ENCODE measurements at places on chromosomes 5 and 9.

- DNase-seq = no peak
Observed at GRCh38 chr5:115262011-115262320, 711 bp downstream of the PGGT1B start.

DNA sequence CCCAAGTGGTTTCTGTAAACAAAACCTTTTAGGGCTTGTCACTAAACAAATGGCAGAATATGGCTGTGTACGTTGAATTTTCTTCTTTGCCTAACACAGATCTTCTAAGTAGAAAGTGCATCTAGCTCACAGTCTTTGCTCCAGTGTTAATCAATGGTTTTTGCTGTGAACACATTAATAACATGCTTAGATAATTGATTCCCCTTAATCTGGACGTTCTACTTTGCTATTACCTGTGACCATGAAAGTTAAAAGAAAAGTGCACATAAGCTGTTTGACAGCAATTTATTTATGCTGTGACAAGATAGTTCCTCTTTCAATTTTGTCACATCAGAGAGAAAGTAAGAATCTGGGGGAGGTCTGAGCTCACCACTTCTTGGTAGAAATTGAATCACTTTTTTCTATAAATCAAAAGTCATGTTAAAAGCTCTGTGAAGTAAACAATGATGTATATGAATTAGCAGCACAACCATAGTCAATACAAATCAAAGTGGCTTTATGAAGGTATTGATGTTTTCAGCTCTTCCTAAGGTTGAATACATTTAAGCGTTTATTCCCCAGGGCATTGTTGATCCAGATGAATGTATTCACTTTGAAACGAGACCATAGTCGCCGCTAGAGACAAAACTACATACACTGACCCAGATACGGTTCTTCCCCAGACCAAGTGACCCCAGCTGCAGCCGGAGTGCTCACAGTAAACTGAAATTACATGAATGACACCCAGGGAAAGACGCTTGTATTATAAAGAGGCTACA is 174.6 kb upstream of the ZNF608 start:
- no peak for DNase-seq

DNA sequence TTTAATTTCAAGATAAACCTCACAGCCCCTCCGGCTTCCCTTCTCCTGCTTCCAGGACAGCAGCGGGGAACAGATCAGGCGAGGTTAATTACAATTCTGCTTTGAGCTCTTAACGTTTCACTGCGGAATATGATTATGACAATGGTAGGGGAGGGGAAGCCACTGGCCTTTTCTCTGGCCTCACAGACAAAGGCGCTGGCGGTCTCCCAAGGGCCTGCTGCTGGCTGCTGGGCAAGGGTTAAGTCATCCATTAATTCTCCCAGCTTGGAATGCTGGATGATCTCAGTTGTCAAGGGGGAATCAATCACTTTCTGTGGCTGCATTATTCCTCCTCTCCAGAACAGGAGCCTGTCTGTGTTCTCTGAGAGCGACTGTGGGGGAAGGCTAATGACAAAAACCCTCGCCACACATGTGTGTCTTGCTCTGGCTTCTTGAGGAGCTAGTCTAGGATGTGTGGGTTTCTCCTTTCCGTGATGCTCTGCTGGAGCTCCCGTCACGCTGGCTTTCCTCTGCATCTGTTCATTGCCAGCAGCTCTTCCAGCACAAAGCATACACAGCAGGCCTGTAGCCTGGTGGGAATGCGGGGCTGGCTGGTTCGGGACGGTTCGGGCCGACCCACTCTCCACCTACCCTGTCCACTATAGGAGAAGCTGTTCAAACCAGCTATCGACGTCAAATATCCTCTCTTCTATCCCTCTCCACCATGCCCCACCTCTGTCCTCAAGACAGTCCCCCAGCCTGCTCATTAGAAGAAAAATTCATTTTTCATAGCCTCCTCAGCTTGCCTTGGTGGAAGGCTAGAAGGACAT is 82.8 kb downstream of the DCP2 start:
- DNase-seq = no peak

GRCh38 chr5:142235050-142235797 is 89.6 kb downstream of the SPRY4 start:
- DNase-seq = no peak

DNA sequence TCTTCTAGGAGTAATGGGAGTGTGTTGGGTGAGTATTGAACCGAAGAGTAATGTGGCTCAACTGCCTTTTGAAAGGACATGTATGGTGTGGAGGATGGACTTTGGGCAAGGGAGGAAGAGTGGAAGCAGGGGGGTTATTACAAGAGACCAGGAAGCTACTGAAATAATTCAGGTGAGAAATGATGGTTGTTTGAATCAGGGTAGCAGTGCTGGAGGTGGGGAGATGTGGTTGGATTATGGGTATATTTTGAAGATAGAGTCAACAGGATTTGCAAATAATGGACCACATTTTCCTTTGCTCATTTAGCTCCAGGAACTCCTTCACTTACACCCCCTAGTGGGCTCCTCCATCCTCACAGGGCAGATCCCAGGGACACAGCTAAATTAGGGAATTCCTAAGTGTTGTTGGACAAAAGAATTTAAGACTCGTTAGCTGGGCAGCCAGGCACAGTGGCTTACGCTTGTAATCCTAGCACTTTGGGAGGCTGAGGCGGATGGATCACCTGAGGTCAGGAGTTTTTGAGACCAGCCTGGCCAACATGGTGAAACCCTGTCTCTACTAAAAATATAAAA is 1.2 kb upstream of the SLC4A9 start:
- no peak for DNase-seq

- no peak for DNase-seq
Observed at GRCh38 chr5:52995914-52996313, 6.8 kb downstream of the ITGA2 start.

DNA sequence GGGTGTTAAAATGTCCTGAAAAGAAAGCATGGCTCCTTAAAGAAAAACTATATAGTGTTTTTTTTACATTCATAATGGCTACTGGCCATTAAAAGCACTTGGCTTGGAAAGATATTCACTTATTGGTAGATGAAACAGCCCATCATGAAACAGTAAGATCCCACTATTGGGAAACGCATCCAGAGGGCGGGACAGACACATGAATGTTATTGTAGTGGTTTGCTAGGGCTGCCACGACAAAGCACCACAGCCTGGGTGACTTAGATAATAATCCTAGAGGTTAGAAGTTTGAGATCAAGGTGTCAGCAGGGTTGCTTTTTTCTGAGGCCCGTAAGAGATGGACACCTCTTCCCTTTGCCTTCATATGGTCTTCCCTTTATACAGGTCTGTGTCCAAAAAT is 139.4 kb upstream of the ANKH start:
- no peak for DNase-seq

GRCh38 chr9:9998491-9999287 is 614.1 kb downstream of the PTPRD start:
- DNase-seq = no peak

- no peak for DNase-seq
Observed at GRCh38 chr9:1918622-1919021, 96.5 kb upstream of the SMARCA2 start.

DNA sequence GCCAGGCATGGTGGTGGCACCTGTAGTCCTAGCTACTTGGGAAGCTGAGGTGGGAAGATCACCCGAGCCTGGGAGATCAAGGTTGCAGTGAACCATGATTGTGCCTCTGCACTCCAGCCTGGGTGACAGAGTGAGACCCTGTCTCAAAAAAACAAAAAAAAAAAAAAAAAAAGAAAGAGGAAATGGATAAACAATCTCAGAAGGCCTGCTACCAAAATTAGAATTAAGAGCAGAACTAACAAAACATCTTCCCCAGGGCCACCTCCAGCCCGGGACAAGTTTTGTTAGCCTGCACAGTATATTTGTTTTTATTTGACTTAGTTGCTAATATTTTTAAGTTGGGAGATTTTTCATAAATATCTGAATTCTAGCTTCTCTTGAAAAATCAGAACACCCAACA is 23.1 kb downstream of the PAX5 start:
- DNase-seq = no peak

DNA sequence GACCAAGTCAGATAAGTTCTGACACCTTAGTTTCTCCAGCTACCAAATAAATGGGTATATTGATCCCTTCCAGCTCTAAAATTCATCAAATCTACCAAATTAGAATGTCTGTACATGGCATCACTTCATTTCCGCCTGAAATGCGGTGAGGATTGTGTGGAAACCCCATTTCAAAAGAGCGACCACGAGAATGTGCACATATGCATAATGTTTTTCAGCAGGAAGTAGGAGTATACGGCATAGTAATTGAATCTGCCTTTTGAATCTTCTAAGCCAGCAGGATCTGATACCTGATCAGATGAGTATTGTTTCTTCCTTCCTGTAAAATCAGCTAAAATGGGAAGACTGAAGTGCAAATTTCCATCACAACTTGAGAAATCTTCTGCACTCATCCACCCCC is 418.6 kb downstream of the TMEM38B start:
- no peak for DNase-seq

DNA sequence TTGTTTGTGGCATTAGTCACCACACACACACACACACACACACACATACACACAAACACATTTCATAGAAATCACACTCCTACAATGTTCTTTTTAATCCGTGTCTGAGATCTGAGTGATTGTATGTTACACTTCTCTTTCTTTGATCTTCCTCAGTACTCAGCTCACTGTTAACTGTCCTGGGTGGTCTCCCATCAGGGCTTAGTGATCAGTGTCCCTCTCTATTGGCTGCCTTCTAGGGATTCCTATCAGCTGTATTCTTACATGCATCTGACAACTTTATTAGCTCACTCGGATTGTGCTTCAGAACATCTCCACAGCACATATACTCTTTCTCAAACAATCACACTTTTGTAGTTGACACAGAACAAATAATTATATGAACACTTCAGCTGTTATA is 170.2 kb upstream of the POU5F2 start:
- no peak for DNase-seq

GRCh38 chr5:134749415-134749814 is 9.2 kb upstream of the DDX46 start:
- no peak for DNase-seq

DNA sequence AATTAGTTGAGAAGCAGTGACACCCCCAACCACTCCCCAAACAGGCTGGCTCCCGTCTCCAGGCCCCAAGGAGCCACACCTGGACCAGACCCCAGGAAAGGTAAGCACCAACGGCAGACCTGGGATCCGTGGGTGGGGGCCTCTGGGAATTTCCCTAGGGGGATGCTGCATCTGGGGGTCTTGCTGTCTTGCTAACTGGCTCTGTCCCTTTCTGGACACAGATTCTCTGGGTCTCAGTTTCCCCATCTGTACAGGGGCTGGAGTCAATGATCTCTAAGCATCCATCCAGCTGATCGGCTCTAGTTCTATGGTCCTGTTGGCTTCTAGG is 27.9 kb upstream of the IL17B start:
- DNase-seq = no peak

- DNase-seq = no peak
Observed at GRCh38 chr5:143471041-143471509, 67.6 kb upstream of the NR3C1 start.

DNA sequence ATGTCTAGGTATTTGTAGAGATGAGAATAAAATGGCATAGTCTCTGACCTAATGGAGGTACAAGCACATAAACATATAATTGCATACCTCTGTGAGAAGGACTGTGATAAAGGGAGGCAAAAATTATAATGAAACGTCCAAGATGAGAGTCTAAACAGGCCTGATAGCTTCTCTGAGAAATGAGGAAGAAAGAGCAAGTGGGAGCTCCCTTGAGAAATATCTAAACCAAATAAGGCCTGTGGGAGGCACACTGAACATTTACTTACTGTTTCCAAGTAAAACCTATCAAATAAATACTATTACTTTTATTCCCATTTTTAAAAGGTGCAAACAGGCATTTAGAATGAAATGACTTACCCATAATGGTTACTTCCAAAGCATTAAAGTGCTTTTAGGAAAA is 125.6 kb upstream of the PAPPA start:
- no peak for DNase-seq

GRCh38 chr5:157504053-157504452 is 44.0 kb downstream of the NIPAL4 start:
- no peak for DNase-seq

DNA sequence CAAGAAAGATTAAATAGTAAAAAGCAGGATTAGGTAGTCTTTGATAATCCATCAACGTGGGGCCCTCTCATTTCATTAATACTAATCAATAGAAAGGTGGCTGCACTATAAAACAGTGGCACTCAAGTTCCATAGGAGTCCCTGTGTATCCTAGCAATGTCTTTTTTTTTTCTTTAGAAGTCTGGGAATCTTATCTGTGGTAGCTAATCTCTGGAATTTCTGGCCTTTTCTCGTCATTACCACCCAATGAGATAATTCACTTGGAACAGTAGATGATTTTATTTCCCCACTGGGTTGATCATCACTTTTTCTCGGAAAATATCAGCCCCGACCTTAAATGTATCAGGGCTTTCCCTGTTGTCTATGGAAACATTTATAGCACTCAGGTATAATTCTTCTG is 86.8 kb upstream of the CDH6 start:
- DNase-seq = no peak

DNA sequence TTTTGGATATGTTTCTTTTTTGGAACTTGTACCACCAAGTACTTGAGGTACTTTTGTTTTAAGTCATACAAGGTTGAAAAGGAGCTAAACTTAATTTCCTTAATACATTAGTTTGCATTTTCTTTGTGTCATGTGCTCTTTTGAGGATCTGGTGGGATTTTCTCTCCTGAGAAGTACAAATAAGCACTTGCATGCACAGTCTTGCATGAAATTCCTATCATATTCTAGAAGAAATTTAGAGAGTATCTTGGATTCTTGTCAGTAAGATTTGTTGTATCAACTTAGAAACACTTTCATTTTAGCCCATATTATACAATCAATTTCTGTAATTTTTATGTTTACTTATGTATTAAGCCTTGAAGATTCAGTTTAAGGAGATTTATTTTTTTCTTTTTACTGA is 64.9 kb downstream of the CCNH start:
- DNase-seq = no peak

- DNase-seq = no peak
Observed at GRCh38 chr5:937151-937924, 44.7 kb downstream of the TRIP13 start.

DNA sequence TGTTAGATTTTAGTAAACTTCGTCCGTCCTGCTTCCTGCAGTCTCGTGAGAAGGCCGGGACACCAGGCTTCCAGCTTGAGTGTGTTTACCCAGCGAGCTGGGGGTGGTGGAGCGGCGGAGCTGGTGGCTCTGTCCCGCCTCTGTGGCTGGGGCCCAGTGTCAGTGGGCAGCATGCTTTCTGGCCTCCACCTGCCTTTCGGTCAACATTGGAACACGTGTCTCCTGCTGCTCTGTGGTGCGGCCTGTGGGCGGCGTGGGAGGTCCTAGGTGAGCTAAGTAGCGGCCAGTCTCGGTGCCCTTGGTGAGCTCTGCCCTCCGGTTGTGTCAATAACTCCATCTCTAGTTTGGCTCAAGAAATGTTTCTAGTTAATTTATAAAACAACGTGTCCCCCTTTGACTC is 125.9 kb downstream of the GADD45G start:
- no peak for DNase-seq

- DNase-seq = no peak
Observed at GRCh38 chr9:129569502-129570449, 51.1 kb downstream of the C9orf50 start.

GRCh38 chr9:114452219-114453165 is 52.8 kb downstream of the WHRN start:
- DNase-seq = no peak

Measured in anterior cingulate cortex (tissue), 58 donors.